ENCODE measurements at places on chromosomes 7 and 10. TPM values are rescaled to one million over a fixed set of nuclear protein-coding genes. Genes with fewer than 3 reads are reported as not detected.

Gene STAMBPL1
- total RNA-seq = 14.4 TPM

DNA sequence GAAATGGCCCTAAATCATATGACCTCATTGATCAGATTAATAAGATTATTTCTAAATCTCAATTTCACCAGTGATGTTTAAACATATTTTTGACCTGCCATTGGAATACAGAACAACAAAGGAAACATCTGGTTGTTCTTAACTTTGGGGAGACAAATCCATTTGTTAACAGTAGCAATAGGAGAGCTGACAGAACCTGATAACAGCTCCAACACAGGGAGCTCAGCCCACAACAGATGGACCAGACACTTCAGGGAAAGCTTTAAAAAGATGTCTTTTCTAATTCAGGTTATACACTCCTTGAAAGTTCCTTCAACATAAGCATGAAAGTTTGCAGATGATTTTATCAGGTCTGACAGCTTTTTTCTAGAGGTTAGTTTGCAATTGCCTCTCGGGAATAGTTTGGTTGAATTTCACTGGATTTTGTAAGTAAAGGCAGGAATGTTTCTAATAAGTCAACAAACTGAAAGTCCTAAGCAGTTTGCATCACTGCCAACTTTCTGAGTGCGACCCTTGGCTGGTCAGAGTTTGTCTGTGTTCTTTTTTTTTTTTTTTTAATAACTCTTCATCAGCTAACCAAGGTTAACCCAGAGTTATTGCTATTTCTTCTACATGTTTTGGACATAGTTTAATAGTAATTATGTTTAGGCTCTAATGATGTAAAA is 6.5 kb upstream of the MET start:
- H3K4me1 ChIP-seq = no peaks in the 10 kb centered on the region
- H3K27me3 ChIP-seq = no peaks in the 10 kb centered on the region
- H3K27ac ChIP-seq = no peak overlapping the region
- no peaks in the 10 kb centered on the region for H3K36me3 ChIP-seq
- no peak overlapping the region for H3K4me3 ChIP-seq

DNA sequence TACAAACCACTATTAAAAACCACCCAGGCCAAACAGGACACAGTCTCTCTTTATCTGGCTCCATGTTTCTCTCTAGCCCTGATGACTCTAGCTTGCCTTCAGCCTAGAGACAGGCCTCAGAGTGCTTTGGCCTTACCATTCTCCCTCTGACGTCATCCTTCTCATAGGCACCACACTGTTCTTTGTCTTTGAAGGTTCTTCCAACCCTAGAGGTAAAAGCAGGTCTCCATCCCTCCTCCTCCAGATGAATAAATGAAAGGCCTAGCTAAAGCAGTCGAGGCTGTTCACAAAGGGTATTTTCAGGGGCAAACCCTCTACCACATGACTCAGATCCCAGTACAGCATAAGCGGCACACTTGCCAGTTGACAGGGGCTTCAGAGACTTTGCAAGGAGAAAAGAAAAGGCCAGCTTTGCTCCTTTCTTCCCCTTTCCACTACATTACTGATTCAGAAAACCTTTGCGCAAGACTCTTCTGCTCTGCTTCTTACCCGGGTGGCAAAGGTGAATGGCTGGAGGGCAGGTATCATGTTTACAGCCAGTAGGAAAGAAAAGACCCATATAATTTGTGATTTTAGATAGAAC is 14.8 kb downstream of the NFE2L3 start:
- H3K36me3 ChIP-seq = no peaks in the 10 kb centered on the region
- no peak overlapping the region for H3K4me3 ChIP-seq
- no peaks in the 10 kb centered on the region for H3K27me3 ChIP-seq
- no peak for DNase-seq

GRCh38 chr10:101859530-101859929 is 15.9 kb upstream of the KCNIP2 start:
- no peaks in the 10 kb centered on the region for H3K27me3 ChIP-seq
- H3K4me1 ChIP-seq = no peaks in the 10 kb centered on the region
- H3K36me3 ChIP-seq = peaks cover 8% of the 10 kb centered on the region
- no peak for DNase-seq
- H3K4me3 ChIP-seq = no peak overlapping the region
- H3K27ac ChIP-seq = no peak overlapping the region

DNA sequence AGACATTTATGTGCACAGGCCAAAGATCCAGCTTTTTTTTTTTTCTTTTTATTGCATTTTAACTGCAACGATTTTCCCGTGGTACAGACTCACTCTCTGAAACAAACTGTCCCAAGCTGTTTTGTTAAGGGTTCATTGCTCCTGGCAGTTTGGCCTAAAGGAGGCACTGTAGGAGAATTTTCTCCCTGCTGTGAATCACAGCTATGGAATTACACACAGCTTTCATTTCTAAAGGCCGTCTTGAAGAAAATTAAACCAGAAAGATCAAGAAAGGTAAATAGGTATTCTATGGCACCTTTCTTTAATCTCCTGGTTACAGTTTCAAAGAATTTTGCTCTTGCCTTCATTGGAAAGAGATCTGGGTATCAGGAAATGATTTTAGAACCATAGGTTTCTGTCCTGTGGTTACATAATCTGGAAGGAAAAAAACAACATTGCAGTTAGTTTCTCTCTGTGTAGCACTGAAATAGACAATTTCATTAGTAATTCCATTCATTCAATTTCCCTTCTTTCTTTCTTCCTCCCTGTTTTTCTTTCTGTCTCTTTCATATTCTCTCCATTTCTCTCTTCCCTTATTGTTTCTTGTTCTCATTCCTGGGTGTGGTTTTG is 51.2 kb downstream of the PDK4 start:
- no peaks in the 10 kb centered on the region for H3K36me3 ChIP-seq
- H3K27me3 ChIP-seq = no peaks in the 10 kb centered on the region

DNA sequence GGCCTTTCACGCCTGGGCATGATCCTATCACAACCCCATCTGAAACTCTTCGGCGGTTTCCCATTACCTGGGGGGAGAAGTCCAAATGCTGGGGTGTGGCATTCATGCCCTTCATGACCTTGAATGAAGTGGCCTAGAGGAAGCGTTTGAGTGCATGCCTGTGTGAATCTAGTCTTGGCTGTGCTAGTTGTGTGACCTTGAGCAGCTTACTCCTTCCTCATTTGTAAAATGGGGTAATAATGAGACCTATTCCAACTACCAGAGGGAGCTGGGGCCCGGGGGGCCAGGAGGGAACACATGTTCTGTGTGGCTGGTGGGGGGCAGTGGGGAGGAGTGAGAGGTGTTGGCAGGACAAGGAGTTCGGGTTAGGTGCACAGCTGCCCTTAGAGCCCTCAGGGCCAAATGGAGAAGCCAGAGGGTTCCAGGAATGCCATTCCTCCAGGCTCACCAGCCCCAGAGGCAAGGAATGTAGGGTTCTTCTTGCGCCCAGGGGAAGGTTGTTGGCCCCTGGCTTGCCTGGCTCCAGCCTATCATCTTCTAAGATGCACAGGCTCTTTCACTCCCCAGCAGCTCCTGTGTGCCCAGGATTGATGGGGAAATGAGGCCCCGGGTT is 21.3 kb upstream of the TBRG4 start:
- H3K27me3 ChIP-seq = no peaks in the 10 kb centered on the region
- DNase-seq = no peak
- no peaks in the 10 kb centered on the region for H3K4me1 ChIP-seq
- H3K4me3 ChIP-seq = no peak overlapping the region
- no peak overlapping the region for H3K27ac ChIP-seq

DNA sequence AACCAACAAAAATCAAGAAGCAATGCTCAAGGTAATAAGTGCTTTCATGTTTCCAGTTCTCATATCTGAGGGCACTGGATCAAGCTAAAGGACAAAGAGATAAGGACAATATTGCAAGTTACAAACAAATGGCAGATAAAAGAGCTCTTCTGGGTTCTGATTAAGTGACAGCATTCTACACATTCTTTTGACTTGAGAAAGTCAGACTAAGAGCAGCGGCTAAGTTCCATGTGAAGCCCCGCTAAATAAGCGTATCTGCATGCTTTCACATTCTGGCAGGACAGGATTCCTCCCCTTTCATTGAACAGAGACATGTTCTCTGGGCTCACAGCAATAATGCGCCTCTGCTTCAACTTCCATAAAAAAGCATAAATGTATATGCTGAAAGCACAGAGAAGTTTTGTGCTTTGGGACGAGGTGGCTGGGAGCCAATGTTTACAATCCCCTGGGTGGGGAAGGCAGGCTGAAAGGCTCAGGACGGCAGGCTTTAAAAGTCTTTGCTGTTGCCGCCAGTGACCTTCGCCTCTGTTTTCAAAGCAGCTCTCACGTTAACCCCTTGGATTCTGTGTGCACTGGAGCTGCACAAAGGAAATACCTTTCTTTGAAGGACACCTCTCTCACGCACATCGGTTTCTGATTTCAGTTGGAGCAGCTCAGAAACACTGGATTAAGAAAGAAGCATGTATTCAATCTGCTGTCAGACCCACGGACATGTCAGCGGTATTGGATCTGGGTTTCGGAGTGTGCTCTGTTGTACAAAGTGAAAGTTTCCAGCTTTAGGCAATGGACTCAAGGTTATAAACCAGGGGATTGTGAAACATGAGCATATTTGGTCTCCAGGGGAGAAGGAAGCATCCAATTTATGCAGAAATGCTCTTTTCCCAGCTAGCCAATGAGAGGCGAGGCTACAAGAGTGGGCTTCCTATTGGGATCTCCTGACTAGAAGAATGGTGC is 105.4 kb upstream of the FAM133B start:
- H3K27ac ChIP-seq = peak overlapping the region; percentile 82
- peak overlapping the region; percentile 53 for H3K4me3 ChIP-seq
- no peak for DNase-seq
- H3K27me3 ChIP-seq = no peaks in the 10 kb centered on the region
- H3K4me1 ChIP-seq = peaks cover 54% of the 10 kb centered on the region
- no peaks in the 10 kb centered on the region for H3K36me3 ChIP-seq

- H3K4me1 ChIP-seq = no peaks in the 10 kb centered on the region
- no peaks in the 10 kb centered on the region for H3K27me3 ChIP-seq
- no peak overlapping the region for H3K4me3 ChIP-seq
- no peak for DNase-seq
- H3K36me3 ChIP-seq = peaks cover 51% of the 10 kb centered on the region
- H3K27ac ChIP-seq = no peak overlapping the region
Observed at GRCh38 chr7:2256306-2257045, 14.4 kb downstream of the NUDT1 start.

DNA sequence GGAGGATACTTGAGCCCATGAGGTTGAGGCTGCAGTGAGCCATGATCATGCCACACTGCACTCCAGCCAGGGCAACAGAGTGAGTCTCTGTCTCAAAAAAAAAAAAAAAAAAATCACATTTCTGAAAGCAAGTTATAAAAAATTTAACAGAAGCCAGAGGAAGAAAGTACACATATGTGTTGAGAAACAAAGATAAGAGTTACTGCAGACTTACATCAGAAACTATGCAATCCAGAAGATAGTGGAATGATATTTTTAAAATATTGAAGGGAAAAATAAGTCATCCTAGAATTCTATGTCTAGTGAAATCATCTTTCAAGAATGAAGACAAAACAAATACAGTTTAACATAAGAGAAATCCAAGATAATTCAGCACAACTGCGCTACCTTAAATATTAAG is 46.9 kb downstream of the ZNF518A start:
- H3K4me3 ChIP-seq = no peak overlapping the region
- no peaks in the 10 kb centered on the region for H3K4me1 ChIP-seq
- H3K36me3 ChIP-seq = no peaks in the 10 kb centered on the region
- H3K27me3 ChIP-seq = no peaks in the 10 kb centered on the region

Data from esophagus muscularis mucosa (tissue), 4 donors.